ENCODE measurements at places on chromosomes 6 and 20.

GRCh38 chr6:72699159-72699558 is 77.3 kb downstream of the KCNQ5 start:
- DNase-seq: no peak

- no peak for DNase-seq
Observed at GRCh38 chr20:62576815-62577489, 65.4 kb upstream of the SLCO4A1 start.

DNA sequence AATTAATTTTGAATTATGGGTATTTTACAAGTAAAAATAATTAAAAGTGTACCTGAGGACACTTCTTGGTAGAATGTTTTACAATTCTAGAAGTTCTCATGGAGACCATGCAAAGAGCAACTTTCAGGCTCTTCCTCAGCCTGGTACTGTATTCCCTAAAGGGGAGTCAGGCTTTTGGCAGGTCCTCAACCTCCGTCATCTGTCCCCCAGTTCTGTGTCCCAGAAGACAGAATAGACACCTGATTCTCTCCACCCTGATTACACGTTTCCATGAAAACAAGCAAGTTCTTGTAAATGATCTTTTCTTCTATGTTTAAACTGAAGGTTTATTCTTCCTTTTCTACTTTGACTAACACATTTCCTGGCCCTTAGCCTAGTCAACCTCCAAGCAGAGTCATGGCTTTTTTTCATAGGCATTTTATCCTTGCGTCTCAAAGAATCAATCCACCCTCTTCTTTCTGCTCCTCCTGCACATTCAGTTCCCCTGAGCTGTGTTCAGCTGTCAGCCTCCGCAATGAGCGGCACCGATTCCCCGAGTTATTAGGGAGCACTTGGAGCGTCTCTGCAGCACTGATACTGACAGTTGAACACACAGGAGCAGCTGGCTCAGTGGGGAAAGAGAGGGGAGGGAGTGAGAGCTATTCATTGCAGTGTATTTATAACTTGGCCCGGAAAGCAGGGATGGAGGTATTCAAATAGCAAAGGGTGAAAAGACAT is 1082.4 kb upstream of the MAP3K7 start:
- peak; percentile 89 for DNase-seq

DNA sequence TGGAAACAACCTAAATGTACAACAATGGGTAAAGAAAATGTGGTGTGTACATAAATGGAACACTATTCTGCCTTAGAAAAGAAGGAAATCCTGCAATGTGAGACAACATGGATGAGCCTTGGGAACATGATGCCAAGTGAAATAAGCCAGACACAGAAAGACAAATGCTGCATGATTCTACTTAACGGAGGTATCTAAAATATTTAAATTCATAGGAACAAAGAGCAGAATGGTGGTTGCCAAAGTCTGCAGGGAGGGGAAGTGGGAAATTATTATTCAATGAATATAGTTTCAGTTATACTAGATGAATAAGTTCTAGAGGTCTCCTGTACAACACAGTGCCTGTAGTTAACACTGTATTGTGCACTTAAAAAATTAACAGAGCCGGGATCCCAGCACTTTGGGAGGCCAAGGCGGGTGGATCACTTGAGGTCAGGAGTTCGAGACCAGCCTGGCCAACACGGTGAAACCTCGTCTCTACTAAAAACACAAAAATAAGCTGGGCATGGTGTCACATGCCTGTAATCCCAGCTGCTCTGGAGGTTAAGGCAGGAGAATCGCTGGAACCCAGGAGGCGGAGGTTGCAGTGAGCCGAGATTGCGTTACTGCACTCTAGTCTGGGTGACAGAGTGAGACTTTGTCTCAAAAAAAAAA is 71.4 kb upstream of the SNX9 start:
- no peak for DNase-seq

- DNase-seq: no peak
Observed at GRCh38 chr6:23620911-23621401, 505.1 kb upstream of the NRSN1 start.

DNA sequence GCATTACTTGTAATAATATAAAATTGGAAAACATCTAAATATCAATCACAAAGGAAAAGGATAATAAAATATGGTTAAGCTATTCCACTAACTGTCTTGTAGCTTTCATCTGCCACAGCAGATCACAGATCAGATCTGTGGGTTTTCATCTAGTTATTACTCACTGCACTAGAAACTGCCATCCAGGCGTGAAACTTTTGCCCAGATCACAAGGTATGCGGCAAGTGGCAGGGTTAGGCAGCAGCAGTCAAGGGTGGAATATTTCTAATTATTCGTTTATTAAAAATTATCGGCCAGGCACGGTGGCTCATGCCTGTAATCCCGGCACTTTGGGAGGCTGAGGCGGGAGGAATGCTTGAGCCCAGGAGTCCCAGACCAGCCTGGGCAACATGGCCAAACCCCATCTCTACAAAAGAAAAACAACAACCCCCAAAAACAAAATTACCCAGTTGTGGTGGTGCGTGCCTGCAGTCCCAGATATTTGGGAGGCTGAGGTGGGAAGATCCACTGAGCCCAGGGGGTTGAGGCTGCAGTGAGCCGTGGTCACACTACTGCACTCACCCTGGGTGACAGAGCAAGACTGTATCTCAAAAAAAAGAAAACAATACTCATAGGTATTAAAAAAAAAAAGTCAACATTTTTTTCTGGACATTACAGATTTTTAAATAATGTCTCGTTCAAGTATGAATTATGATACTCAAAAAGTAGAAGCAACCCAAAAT is 32.1 kb downstream of the BEND3 start:
- DNase-seq: no peak

DNA sequence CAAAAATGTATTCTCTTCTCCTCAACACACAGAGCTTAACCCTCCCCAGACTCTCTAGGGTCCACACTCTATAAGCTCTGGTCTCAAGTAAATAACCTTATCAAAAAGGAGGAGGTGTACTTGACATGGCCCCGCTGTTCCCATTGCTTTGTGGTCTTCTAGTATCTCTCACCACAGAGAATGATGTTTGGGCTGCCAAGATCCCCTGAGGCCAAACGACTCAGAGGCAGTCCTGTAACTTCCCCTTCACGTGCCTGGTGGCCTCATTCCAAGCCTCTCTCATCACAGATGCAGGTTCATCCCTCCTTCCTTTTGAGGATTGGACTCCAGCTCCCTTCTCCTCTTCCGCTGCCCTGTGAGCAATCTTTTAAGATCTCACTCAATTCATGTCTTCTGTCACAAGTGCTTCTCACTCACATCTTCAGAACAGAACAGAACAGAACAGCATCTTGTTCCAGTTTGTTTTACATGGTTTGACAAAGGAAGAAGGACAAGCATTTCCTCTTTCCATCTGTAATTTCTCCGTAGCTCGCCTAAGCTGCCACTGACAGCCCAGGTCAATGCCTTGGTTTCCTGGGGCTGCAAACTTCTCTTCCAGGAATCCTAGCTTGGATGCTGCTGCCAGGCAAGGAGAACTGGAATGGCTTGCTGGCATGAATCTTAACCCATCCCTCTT is 541.5 kb downstream of the CD83 start:
- DNase-seq: no peak

GRCh38 chr20:49893242-49894072 is 21.9 kb downstream of the SPATA2 start:
- DNase-seq: no peak

DNA sequence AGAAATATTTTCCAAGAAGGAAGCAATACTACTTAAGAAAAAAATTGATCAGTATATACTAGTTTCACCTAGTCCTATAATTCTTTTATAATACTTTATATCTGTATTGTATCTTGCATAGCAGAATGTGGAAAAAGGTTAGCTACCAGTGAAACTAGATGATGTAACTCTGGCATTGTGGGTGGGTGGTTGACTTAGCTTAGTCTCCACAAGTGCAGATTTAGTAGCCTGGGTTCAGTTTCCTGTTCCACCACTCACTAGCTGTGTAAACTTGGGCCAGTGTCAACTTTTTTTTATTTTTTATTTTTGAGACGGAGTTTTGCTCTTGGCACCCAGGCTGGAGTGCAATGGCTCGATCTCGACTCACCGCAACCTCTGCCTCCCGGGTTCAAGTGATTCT is 2.0 kb downstream of the MUC21 start:
- no peak for DNase-seq

DNA sequence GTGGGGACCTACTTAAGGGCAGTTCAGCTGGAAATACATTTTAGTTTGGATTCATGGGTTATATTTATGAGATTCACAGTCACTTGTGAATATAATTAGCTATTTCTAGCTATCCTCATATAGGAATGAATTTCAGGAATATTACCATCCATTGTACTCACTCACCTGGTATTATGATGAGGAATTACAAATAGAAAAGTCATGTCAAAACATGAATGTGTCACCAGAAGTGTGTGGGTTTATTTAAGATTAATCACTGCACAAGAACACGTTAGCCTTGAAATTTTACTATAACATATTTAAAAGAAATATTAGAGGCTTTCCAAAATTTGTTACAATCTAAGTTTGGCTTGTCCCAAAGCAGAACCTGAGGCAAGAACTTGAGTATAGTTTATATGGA is 510.5 kb downstream of the PHF3 start:
- DNase-seq: no peak

GRCh38 chr6:159446340-159446739 is 246.7 kb downstream of the SOD2 start:
- no peak for DNase-seq

DNA sequence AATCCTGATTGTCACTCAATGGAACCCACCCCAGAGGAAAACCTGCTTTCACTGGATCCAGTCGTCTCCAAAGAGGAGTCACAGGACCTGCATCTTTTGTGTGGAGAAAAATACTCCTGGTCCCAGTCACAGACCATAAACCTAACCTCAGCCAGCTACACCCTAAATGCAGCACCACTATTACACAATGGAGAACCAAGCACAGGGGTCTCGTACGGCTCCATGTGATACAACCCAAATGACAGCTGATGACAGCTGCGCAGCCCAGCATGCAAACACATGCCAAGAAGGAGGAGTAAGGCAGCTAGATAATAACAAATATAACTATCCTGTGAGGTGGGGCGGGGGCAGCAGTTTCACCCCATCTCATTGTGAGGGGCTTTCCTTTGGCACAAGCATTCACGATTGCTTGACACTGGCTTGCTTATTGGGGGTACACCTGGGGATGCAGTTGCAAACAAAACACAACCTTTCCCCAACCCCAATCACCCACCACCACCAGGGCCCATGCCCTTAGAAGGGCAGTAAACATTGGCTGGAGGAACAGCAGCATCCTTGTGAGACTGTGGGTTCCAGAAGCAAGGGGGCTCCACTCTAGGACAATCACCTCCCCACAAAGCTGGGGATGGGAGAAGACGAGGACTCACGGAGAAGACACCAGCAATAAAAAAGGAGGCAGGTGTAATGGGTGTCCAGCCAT is 51.5 kb downstream of the TRERF1 start:
- DNase-seq: no peak

DNA sequence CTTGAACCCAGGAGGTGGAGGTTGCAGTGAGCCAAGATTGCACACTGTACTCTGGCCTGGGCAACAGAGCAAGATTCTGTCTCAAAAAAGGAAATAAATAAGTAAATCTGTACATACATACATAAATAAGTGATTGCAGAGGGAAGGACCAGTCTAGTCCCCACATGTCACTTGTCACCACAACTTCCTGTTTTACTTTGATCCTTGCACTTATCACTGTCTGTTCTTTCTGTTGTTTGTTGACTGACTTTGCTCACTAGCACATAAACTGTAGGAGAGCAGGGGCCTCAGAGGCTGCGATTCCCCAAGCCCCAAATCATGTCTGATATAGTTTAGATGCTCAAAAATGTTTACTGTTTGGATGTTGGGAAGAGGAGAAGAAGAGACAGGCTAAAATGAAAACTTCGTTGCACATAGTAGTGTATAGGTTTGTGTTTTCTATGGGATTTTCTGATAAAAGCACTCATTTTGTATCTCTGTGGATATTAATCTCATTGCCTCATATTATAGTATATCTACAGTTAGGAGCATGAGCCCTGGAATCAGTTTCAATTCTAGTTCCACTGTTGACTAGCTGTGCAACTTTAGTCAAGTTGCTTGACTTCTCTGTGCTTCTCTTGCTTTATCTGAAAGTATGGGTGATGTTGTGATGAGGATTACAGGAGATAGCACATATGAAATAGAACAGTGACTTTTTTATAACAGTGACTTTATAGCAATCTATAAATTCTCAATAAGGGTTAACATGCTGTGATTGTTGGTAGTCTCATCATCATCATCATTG is 165.0 kb downstream of the TBC1D7 start:
- DNase-seq: no peak

DNA sequence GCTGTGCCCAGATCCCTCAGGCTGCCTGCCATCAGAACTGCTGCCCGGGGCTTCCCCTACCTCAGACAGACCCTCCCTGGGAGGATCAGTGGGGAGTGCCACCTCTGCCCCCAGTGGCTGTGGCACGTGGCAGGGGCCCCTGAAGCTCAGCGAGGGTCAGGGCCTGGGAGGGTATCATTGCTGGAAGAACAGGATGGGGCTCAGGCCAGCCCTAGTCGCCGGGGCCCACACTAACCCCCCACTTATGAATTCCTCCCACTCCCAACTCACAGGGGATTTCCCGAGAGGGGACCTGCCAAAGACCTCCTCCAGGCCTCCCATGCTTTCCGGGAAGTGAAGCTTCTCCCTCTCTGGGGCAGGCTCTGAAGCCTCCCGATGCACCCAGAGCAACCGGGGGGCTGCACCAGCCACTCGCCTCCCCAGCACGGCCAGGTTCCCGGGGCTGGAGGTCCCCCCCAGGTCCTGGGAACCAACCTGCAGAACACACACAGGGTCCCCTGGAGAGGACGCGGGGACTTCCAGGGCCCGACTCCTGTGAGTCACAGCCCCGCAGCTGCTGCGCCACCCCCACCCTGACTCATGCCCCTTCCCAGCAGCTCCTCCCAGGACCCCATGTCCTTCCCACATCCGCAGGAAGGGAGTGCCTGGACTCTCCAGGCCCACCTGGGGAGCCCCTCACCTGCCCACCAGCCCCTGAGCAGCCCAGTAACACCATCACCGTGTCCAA is 2.5 kb downstream of the TNFRSF6B start:
- peak; percentile 81 for DNase-seq

- DNase-seq: no peak
Observed at GRCh38 chr20:38550274-38550673, 30.7 kb upstream of the ADIG start.

DNA sequence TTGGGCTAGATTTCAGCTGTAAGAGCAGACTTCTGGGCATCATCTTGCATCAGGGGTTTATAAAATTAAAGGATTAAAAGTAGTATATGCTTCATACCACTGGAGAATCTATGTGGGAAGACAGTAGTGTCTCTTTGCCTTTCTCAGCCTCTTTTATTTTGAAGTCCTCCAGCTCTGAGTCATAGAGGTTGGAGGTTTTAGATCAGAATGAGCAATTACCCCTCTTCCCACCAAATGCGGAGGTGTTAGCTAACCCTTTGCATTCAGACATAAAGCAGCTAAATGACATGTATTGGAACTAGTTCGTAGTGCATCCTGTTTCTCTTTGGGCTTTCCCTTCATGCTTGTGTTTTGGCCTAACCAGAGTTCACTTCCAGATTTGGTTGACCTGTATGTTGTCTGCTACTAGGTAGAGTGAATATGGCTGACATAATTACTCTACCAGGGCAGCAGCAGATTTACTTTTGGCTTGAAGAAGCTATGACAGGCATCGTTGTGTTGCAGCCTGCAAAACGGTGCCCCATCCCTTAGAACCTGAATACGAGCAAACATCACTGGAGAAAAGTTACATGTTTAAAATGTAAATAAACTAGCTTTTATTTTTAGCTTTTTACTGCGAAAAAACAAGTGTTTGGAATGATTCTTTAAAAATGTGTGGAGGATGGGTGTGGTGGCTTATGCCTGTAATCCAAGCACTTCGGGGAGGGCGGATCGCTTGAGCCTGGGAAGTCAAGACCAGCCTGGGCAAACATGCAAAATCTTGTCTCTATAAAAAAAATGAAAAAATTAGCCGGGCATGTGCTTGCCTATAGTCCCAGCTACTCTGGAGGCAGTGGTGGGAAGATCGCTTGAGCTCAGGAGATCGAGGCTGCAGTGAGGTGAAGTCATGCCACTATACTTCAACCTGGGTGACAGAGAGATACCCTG is 82.2 kb downstream of the MYO6 start:
- DNase-seq: no peak

All from posterior cingulate gyrus (tissue), 11 donors.